ENCODE measurements at places on chromosomes 6 and 20.

DNA sequence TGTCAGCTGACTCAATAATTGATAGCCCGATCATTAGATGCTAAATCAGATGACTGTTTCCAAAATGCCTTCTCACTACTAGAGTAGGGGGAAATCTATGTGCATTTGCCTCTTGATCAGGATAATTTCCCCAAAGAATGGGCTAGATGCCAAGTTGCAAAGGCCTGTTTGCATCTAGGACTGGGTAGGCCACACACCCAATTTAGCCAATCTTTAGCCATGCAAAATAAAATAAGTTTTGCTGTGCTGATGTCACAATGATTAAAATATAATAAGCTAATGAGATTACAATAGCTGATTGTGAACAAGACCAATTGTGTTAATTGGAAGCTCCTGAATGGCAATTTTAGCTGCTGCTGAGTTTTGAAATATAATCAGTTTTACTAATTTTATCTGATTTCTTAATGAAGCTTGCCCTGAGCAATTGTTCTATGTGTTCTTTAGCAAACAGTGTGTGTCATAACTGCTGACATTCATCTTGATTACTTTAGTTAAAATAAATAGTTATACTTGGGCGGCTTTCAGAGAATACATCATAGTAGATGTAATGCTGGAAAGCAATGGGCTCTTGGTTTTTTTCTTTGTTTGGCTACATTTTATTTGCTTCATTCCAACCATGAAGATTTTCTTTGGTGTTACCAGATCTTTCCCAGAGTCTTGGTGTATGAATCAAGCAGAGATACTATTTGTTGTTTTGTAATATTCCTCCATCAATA is 973.2 kb upstream of the SLC35B3 start:
- DNase-seq = no peak

DNA sequence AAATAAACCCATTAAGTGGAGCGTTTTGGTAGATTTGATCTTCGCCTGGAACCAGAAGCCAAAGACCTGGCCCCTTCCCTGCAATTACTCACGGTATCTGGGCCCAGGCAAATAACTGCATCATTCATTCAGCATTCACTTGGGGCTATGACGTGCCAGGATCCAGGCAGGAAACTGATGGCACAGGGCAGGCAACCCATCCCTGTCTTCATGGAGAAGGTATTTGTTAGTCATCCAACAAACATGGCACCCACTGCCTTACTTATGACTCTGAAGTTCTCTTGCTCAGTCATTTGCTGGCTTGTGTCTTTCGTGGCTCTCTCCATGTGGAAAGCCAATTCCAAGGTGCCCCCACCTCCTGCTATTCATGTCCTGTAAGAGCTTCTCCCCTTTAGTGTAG is 232.4 kb downstream of the BMP7 start:
- DNase-seq = no peak

GRCh38 chr6:111469543-111469942 is 13.5 kb downstream of the REV3L start:
- DNase-seq = no peak

- no peak for DNase-seq
These were observed 284.4 kb upstream of the RNF24 start for GRCh38 chr20:4299773-4300172.

GRCh38 chr6:169099411-169100202 is 154.0 kb downstream of the THBS2 start:
- no peak for DNase-seq

GRCh38 chr6:155090166-155090565 is 95.1 kb downstream of the TIAM2 start:
- DNase-seq = no peak
